ENCODE measurements at places on chromosomes 5 and 9.

DNA sequence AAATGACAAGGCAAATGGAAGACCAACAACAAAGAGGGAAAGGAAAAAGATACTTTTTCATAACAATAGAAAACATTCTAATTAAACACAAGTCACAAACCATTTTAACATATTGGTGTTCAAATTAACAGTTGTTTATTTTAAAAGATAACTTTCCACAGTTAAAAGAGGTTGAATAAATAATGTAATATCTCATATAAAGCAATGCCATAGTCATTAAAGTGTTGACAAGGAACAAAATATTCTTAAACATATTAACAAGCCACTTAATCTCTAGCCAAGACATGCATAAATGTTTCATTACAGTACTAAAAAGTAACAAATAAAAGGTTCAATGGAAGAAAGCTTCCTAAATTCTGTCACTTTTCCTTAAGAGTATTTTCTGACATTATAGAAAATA, 12.6 kb downstream of the TMEM161B start:
- DNase-seq: no peak

- DNase-seq: no peak
Observed at GRCh38 chr5:158275511-158275910, 416.6 kb upstream of the CLINT1 start.

GRCh38 chr5:149011084-149011483, 51.8 kb downstream of the SH3TC2 start:
- DNase-seq: no peak

DNA sequence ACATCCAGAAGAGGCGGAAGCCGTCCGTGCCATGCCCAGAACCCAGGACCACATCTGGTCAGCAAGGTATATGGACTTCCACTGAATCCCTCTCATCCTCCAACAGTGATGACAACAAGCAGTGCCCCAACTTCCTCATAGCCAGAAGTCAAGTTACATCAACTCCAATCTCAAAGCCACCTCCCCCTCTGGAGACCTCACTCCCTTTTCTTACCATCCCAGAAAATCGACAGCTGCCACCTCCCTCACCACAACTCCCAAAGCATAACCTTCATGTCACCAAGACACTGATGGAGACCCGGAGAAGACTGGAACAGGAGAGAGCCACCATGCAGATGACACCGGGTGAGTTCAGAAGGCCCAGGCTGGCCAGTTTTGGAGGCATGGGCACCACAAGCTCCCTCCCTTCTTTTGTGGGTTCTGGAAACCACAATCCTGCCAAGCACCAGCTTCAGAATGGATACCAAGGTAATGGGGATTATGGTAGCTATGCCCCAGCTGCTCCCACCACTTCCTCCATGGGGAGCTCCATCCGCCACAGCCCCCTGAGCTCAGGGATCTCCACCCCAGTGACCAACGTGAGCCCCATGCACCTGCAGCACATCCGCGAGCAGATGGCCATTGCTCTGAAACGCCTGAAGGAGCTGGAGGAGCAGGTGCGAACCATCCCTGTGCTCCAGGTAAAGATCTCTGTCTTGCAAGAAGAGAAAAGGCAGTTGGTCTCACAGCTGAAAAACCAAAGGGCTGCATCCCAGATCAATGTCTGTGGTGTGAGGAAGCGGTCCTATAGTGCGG, 130.3 kb upstream of the DMRT1 start:
- no peak for DNase-seq

DNA sequence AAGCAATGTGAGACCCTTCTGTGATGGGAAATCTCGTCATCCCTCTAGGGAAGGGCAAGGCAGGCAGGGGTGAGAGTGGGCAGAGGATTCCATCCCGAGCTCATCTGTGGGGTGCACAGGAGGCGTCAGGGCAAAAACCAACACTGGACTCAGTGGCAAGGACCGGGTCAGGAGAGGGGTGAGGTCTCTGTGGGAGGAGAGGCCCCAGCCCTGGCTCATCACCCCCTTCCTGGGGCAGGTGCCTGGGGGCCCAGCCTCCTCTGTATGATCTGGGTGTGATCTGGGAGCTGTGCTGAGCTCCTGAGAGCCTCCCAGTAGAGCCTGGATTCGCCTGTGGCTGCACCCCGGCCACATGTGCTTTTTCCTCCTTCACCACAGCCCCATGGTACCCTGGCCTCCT, 597 bp downstream of the SPATA31E1 start:
- DNase-seq: no peak

DNA sequence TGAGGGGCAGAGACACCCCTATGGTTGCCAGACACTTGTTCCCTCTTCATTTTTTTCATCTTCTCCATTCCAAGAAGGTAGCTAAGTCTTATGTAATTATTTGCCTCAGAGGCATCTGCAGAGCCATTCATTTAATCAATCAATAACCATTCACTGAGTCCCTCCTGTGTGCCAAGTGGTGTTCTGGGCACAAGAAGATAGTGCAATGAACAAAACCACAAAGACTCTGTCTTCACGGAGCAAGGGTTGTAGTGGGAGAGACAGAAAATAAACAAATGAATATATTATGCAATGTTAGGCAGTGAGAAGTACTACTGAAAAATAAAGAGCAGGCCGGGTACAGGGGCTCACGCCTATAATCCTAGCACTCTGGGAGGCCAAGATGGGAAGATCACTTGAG, 41.4 kb upstream of the CTNNA1 start:
- DNase-seq: no peak

GRCh38 chr5:156356238-156356637, 29.3 kb downstream of the SGCD start:
- no peak for DNase-seq

GRCh38 chr5:56818450-56819037, 3.2 kb downstream of the MAP3K1 start:
- no peak for DNase-seq

DNA sequence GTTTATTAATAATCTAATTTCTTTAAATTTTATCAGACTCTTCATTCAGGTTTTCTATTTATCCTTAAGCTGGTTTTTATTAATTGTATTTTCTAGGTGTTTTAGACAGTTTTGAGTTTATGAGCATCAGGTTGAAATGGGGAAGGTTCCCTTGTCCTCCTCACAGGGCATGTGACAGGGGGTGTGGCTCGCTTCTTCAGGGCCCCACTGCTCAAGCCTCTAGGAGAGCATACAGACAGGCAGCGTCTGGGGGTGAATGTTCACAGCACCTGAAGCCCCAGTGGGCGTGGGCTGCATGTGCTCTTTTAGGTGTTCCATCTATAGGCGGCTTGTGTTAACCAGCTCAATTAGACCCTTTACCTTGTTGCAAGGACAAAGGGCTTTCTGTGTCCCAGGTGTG, 78.2 kb upstream of the RUFY1 start:
- DNase-seq: no peak

GRCh38 chr9:1222511-1222910, 172.4 kb downstream of the DMRT2 start:
- no peak for DNase-seq

DNA sequence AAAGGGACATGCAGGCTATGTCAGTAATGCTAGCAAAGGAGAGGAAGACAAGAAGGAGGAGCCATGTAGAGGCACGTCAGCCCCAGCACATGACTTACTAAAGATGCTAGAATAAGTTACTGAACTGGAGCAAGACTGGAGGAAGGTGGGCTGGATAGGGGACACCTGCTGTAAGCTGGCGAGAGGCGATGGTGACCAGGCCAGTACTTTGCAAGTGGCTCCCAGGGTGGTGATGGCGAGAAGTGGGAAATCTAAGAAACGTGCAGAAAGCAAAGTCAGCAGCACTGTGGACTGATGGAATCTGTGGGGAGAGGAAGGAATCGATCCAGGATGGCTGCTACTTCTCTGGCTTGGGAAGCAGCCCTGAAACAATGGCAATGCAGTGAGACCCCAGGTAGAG, 617.1 kb upstream of the ADAMTS16 start:
- DNase-seq: no peak

- DNase-seq: no peak
Observed at GRCh38 chr5:6358434-6358820, 19.9 kb downstream of the MED10 start.

DNA sequence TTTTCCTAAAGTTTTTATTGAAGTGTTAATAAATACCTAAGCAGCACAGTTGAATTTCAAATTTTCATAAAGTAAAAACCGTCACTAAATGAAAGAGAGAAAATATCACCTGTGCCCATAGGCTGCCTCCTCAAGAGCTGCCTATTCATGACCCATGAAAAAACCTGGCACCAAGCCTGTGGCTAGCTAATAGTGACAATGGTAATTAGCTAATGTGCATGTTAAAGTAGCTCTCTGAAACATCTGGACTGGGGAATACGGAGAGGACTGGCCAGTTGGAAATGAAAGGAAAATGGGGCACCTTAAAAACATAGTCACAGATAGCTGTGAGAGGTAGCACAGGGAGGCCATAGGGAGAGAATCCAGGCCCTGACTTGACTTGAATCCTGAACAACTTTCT, 5.4 kb upstream of the GNE start:
- no peak for DNase-seq

DNA sequence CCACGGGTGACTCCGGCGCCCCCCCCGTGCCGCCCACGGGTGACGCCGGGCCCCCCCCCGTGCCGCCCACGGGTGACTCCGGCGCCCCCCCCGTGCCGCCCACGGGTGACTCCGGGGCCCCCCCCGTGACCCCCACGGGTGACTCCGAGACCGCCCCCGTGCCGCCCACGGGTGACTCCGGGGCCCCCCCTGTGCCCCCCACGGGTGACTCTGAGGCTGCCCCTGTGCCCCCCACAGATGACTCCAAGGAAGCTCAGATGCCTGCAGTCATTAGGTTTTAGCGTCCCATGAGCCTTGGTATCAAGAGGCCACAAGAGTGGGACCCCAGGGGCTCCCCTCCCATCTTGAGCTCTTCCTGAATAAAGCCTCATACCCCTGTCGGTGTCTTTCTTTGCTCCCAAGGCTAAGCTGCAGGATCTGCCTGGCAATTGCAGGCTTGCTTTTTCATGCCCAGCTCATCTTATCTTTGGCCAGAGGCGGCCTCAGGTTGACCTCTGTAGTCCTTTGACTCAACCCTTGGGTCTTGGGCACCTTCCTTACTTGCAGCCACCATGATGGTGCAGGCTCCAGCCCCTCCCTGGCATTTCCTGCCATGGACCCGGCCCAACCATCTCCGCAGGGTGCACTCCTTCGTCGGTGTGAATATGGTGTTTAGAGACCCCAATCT, 9.8 kb downstream of the CEL start:
- DNase-seq: no peak

DNA sequence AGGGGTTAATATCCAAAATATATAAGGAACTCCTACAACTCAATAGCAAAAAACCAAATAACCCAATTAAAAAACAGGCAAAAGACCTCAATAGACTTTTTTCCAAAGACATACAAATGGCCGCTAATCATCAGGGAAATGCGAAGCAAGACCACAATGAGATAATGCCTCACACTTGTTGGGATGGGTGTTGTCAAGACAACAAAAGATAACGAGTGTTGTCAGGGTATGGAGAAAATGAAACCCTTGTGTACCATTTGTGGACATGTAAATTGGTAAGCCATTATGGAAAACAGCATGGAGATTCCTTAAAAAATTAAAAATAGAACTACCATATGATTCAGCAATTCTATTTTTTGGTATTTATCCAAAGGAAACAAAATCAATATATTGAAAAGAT, 620.2 kb downstream of the ACTL7B start:
- no peak for DNase-seq

- no peak for DNase-seq
Observed at GRCh38 chr5:25009063-25009462, 364.3 kb upstream of the CDH10 start.

GRCh38 chr5:120405286-120405864, 58.7 kb upstream of the PRR16 start:
- no peak for DNase-seq

GRCh38 chr5:54985301-54986268, at the start of gene ESM1:
Gene ESM1, minus strand, starts transcription at chr5:54985593. Its CDS starts 76 bp downstream, at chr5:54985517.
- DNase-seq: no peak

GRCh38 chr9:93896093-93896492, 59.1 kb downstream of the BARX1 start:
- no peak for DNase-seq

- DNase-seq: no peak
Observed at GRCh38 chr5:38403877-38404635, 145.7 kb downstream of the EGFLAM start.

GRCh38 chr9:128912270-128912853, 8.4 kb upstream of the PHYHD1 start:
- DNase-seq: no peak

GRCh38 chr9:76557674-76558225, 98.8 kb downstream of the GCNT1 start:
- no peak for DNase-seq

DNA sequence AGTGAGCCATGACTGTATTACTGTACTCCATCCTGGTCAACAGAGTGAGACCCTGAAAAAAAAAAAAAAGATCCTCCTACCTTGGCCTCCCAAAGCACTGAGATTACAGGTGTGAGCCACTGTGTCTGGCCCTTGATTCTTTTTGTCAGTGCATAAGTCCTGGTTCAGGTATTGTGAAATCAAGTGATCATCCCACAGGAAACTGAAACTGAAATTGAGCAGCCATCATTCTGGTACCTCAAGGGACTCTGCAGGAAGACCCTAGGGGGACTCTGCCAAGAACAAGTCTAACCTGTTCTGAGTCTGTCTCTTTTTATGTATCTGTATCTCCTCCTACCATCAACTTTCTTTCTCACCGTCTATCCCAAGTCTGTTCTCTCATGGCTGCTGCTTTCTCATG, 1.9 kb upstream of the DCAF10 start:
- DNase-seq: no peak

GRCh38 chr5:97067296-97067850, 75.0 kb downstream of the LIX1 start:
- no peak for DNase-seq

DNA sequence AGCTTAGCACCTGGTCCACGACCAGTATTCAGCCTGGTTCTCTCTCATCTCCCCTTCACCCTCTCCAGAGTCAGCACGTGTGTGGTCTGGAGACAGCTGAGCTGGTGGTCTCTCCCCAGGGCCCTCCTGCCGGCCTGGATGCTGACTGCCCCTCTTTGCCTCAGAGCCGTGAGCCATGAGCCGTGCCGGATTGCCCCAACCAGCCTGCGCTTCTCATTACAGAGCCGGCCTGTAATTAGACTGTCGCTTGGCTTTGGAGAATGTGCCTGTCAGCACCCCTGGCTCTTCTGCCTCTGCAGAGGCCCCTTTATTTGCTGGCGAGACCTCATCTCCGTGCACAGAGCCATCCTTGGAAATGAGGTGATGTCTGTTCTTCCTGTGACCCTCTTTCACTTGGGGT, 118.7 kb upstream of the BOD1 start:
- DNase-seq: no peak

GRCh38 chr5:74638544-74638969, 2.0 kb downstream of the ENC1 start:
- no peak for DNase-seq
